ENCODE measurements at places on chromosomes 2 and 18. TPM values are rescaled to one million over a fixed set of nuclear protein-coding genes. Genes with fewer than 3 reads are reported as not detected.

GRCh38 chr2:227774011-227774624 is 28.4 kb downstream of the SCYGR8 start:
- peak; percentile 81 for DNase-seq

DNA sequence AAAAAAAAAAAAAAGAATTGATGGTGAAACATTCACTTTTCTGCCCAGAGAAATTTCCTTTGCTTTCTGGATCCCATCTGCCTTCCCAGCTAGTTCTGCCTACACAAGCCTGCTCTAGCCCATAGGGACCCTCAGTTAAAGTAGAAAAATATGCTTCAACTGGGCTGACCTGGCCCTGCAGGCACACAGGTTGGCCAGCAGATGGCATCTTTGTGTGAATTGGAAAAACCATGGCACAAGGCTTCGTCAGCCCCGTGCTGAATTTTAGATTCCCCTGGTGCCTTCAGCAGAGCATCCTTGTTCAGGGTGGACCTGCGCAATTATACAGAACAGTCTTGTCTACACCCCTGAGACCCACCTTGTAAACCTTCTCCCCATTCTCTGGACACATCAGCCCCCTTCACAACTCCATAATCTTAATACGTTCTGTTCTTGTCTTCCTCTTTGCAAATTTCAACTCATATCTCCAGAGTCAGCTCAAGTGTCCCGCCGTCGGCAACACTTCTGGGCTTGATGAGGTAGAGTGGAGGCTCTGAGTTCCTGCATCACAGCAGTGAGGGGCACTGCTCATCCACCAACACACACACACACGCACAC is 114.5 kb downstream of the INSIG2 start:
- peak; percentile 29 for DNase-seq

- DNase-seq = peak; percentile 62
These were observed 92.2 kb upstream of the MBOAT2 start for GRCh38 chr2:9095690-9096089.

DNA sequence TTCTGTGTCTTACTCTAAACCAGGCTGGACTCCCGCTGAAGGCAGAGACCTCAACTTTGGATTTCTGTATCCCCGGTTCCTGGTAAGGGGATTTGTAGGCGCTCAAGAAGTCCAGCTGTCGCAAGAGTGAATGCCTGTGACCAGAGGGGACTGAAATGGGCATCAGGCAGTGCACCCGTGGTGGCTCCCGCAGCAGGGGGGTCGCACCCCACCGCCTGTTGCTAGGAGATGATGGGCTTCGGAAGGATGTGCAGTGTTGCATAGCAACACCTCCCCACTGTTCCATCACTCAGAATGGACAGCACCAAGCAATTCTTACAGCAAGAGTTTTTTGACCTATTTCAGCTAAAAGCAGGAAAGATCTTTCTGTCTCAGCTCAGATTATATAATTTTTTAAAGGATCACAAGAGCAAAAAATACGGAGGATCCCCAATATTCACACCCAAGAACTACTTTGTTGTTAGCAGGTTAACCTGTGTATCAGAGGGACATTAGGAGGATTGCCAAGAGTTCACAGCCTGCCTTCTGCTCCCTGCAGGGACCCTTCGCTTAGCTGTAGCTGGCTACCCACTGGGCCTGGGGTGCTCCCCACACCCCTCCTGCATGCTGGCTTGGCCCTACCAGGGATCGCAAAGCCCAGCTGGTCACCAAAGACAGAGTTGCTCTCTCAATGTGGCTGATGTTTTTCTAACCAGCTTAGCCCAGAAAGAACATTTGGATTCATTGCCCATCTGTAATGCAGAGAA is 63.8 kb downstream of the SOWAHC start:
- DNase-seq = no peak

GRCh38 chr2:9793156-9793917 is 49.9 kb upstream of the TAF1B start:
- no peak for DNase-seq

GRCh38 chr2:16012626-16013358 is 72.4 kb downstream of the MYCN start:
- no peak for DNase-seq

DNA sequence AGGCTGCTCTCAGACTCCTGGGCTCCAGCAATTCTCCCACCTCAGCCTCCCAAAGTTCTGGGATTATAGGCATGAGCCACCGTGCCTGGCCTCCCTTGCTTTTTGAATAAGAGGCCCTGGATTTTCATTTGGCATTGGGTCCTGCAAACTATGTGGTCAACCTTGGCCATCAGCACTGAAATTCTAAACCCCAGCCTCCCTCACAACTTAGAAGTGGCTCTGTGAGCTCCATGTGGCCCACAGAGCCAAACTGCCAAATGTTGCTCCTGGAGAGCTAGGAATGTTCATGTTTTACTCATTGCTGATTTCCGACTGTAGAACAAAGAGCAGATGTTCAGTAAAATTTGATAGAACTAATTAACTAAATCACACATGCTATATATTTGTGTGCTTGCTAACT is 210.6 kb upstream of the AGAP1 start:
- no peak for DNase-seq

Gene LHCGR
- total RNA-seq = not detected

DNA sequence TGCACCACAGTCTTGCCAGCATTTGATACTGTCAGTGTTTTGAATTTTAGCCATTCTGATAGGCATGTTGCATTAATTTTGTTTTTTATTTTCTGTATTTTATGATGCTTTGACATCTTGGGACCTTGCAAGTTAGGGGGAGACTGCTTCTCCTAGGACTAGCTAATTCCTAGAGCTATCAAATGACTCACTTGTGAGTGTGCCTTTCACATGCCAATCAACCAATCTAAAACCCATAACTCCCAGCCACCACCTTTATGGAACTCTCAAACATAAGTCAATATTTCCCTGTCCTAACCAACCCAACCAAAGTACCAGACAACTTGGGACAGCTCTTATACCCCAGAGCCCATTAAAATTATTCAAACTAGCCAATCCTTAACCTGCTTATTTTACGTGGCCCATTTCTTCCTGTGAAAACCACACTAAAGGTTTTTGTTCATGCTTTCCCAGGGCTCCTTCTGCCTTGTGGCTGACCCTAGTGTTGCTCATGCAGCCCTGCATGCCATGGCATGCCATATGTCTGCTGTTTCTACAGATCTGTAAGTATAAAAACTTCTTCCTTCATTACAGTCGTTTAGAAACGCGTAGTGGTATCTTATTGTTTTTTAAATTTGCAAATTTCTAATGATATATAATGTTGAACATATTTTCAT is 230.1 kb downstream of the GPD2 start:
- no peak for DNase-seq

DNA sequence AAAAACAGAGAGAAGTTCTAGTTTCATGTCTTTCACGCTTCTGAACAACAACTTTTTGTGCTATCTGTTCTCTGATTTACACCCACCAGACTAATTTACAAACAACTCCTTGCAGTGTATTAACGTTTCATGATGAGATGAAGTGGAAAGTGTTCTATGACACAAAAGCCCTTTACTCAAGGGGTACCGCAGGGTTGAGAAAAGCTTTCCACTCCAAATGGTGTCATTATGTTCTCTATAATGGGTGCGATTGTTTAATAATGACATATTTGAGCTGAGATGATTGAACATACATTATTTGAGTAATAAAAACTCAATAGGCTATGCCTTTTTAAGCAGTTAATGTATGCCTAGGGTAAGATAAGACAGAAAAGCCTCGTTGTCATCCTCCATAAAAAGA is 76.3 kb downstream of the ACTR3 start:
- DNase-seq = no peak

DNA sequence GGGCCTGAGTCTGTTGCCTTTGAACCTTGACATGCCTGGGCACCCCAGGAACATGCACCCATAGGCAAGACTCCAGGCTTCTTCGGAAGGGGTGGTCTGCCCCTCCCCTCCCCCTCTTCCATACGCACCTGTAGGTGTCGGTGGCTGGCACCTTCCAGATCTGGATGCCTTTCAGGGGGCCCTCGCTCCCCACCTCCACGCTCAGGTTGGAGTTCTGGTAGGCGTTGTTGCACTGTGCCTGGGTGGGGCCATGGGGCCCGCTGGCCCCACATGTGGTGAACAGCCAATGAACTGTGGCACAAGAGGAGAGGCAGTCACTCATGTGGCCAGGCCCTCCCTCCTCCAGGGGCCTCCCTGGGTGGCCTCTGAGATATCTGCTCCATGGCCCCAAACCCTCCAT is 135.8 kb downstream of the CLIP4 start:
- no peak for DNase-seq

GRCh38 chr2:219619235-219619634 is 8.2 kb upstream of the SLC4A3 start:
- no peak for DNase-seq

DNA sequence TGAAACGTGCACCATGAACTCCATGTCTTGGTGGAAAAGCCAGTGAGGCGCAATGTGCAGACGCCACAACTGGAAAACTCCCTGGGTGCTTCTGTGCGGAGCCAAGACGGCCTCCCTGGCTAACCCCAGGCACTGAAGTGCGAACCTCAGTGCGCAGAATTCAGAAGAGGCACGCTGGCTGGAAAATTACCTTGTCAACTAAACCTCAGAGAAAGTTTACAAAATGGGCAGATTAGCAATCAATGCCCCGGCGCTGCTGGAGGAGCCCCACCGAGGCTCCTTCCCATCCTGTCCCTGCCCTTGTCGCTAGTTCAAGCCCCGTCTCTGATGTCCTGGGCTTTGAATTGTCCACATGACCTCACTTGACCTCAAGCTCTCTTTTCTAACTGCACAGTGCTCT is 22.2 kb downstream of the SNORC start:
- DNase-seq = no peak

- DNase-seq = no peak
These were observed 805 bp downstream of the LIMS2 start for GRCh38 chr2:127674241-127675209.

Gene MC5R
- total RNA-seq = not detected

GRCh38 chr2:214264171-214264570 is 146.7 kb upstream of the VWC2L start:
- DNase-seq = no peak

Gene ITPRIPL1
- 4.2 TPM for total RNA-seq

Gene BMP10
- not detected for total RNA-seq

DNA sequence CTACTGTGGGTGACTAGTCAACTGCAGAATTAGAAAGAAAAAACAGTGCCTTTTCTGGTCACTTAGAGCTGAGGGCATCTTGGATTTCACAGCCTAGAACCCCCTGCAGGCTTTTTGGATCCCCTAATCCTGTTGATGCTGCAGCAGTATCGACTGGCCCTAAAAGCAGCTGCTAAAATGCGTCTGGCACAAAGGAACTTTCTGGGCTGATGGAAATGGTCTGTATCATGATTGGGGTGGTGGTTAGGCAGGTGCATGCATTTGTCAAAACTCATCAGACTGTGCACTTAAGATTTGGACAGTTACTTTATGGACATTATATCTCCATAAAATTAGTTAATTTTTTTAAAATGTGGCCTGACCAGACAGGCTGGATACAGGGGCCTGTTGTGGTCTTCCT is 149.8 kb downstream of the KLHL29 start:
- DNase-seq = no peak

DNA sequence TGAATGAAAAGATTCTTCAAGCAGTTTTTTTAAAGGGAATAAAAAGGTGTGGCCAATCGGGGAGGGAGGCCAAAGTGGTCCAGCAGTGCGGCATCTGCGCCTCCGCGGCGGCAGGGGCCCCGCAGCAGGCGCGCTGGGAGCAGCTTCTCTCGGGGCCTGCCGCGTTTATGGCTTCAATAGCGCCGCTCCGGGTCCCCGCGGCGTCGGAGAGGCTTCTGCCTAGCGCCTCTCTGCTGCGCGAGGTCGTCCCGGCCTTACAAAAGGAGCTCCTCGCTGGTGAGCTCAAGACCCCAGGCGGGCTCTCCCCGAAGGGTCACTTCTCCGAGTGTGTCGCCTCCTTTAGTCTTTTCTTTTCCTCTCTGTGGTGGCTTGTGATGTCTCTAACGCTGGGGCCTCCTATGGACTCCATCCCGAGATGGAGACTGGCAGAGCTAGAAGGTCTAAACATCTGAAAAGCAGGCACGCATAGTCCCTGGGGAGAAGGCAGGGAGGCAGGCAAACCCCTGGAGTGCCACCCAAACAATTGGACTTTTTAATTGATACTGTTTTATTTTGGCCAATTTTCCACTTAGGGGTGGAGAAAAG is 67.1 kb downstream of the SUMO1 start:
- DNase-seq = no peak

DNA sequence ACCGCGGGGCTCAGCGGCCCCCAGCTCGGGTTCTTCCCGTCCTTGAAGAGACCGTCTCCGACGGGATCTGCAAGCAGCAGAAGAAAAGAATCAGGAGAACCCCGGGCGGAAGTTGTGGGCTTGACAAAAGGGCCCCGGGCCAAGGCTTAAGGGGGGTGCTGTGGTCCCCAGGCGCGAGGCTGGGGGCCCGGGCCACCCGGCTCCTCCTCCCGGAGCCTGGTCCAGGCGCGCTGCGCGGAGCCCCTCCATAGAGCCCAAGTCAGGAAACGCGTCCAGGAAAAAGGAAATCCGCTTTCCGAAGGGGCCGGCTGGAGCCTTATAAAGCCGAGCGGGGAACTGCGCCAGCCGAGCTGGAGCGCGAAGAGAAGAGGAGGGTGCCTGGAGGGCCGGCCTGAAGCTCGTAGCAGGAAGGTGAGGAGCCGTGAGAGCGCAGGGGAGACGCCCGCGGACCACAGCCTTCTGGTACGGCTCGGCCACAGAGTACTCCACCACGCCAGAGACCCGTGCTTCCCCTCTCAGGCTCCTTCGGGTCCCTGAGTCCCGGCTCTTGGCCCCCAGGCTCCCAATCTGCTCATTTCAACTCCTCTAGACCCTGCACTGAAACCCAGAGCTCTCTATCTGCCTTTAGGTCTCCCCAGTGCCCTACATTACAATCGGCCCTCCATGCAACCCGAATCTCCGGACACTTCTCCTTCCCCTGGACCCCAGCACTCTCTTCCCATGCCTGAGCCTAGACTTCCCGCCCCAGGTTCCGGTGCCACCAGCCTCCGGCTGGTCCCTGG is 554 bp downstream of the FEV start:
- no peak for DNase-seq

Gene TMEM178A
- 2.9 TPM for total RNA-seq
